ENCODE measurements at places on chromosomes 7 and 10.

GRCh38 chr7:68109299-68109698 is 1112.7 kb downstream of the TYW1 start:
- no peak for DNase-seq

DNA sequence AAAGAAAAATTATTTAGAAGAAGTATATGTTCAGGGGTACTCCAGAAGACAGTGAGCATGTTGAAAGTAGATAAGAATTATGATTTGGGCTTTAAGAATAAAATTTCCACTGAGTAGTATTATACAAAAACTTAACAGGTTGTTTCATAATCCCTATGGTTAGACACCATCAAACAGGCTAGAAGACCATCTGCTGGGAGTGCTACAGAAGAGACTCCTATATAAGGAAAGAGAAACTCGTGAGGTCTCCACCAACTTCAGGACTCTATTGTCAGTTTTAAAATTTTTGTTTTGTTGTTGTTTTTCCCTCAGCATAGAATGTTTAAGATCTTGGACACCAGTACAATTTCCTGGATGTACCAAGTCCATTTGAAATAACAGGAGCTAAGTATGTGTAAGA is 13.1 kb downstream of the DNAJC1 start:
- DNase-seq = no peak

- DNase-seq = no peak
These were observed 6.9 kb upstream of the CALHM1 start for GRCh38 chr10:103465411-103466179.

DNA sequence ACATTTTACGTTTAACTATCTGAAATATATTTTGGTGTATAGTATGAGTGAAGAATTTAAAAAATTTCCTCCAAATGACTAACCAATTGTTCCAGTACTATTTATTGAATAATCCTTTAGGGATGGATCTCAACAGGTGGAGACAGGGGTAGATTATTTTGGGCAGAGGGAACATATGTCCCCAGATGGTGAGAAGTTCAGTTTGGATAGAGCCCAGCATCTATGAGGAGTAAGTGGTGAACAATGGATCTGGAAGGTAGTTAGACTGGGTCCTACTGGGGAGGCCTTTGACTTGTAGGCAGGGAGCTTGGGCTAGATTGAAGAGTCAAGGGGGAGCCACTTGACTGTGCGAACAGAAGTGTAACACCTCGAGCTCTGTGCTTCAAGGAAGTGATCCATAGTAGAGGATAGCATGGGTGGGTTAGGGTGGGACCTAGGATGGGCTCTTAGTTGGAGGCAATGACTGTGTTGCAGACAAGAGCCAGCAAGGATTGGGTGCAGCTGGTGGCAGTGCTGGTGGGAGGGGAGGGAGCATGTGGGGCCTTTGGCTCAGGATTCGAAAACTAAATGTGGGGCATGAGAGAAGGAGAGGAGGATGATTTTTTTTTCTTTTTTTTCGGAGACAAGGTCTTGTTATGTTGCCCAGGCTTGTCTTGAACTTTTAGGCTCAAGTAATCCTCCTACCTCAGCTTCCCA is 3.9 kb upstream of the PURB start:
- no peak for DNase-seq

Measured in stimulated activated CD4-positive, alpha-beta T cell treated with anti-CD3 and anti-CD28 coated beads, Interleukin-4, amount 100 ng/mL, for 1 hour (primary cell).